ENCODE measurements at places on chromosomes 4 and X. TPM values are rescaled to one million over a fixed set of nuclear protein-coding genes. Genes with fewer than 3 reads are reported as not detected.

The DYNLT3 gene
- 17.6 TPM for total RNA-seq

The RADX gene
- total RNA-seq, result 2.3 TPM

The GIMD1 gene
- not detected for total RNA-seq

The DDX53 gene
- total RNA-seq, result not detected
